Activated CD8-positive, alpha-beta memory T cell treated with anti-CD3 and anti-CD28 coated beads, Interleukin-2, amount 10 ng/mL, durations not matched to agents 7 days and 5 days (primary cell): ENCODE measurements at places on chromosomes 1 and 21.

DNA sequence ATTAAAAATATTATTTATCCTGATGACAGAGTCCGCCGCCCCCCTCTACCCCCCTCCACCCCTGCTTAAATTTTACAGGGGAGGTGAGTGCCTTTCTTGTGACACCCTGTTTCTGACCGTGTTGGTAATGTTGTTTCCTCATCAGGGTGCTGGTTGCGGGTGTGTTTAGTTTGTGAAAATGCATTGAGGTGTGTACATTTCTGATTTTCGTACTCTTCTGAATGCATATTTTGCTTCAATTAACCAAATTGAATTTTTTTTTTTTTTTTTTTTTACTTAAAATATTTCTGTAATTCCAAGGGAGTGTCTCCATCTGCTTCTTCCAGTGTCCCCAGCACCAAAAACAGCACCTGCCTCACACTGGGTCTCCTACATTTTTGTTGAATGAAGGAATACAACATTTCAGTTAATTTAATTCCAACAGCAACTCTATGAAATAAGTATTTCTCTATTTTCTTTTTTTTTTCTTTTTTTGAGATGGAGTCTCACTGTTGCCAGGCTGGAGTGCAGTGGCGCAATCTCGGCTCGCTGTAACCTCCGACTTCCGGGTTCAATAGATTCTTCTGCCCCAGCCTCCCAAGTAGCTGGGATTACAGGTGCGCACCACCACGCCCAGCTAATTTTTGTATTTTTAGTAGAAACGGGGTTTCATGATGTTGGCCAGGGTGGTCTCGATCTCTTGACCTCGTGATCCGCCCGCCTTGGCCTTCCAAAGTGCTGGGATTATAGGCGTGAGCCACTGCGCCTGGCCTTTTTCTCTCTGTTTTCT is 5.6 kb upstream of the SLC2A1 start:
- DNase-seq, result no peak

GRCh38 chr21:43740497-43741156 is 21.7 kb downstream of the PDXK start:
- no peak for DNase-seq

GRCh38 chr1:43537423-43538142 is 6.9 kb downstream of the PTPRF start:
- no peak for DNase-seq

- no peak for DNase-seq
Measured at GRCh38 chr1:226708342-226708780, 30.7 kb downstream of the ITPKB start.

GRCh38 chr1:93746021-93746812 is 64.6 kb upstream of the BCAR3 start:
- DNase-seq, result no peak

- DNase-seq, result peak; percentile 78
Measured at GRCh38 chr1:111204201-111204982, 3.9 kb upstream of the DENND2D start.

- DNase-seq, result no peak
Measured at GRCh38 chr1:18249631-18250030, 142.0 kb downstream of the IGSF21 start.

DNA sequence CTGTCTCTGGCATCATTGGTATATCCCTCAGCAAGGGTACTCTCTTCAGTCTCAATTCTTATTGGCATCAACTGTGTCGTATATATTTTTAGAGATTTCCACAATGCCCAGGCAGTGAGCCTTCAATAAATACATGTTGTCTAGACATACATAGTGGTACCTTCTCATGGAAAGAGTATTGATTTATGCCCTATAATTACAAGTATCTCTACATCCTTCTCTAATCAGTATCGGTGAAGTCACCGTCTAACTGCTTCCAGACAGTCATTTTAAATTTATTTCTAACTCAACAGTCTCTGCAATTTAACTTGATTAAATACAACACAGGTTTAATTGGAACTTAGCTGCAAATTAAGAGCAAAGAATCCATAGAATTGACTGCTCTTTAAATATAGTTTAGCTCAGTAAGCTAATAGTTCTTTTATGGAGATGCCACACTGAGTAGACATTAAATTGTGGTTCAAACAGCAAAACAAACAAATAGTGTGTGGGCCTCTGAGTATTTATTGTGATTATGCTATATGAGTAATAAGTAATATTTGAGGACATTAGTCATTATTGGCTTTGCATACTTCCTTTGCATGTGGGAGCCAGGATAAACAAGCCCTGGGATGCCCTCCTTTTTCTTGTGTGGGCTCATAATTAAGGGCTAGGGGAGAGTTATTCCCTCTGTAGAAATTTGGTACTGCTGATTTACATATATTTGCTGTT is 126.9 kb upstream of the DUSP10 start:
- no peak for DNase-seq

DNA sequence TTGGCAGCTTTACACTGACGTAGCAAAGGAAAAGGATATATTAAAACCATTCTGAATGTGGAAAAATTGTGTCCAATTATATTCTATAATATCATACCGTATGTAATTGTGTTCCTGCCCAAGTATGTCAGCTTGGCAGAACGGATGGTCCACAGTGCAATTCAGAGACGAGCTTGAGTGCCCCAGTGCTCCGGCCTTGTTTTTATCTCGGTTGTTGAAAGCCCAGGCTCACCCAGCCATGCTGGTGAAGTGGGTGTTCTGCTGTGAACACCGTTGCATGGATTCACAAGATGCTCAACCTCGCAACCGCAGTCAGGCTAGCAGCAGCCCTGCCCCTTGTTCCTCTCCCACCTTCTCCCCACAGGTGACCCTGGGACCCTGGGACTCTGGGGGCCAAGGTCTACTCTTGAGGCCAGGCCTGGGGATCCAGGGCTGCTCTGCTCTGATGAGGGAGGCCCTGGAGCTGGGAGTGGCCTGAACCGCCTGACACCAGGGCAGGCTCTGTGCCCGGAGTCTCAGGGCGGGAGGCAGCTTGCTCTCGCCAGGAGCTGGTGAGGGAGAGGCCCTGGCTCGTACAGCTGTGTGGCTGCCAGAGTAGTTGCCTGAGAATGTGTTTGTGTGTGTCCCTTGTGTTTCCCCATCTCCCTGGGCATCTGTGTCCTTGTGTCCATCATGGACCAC is 11.2 kb downstream of the PTPRF start:
- DNase-seq, result no peak

GRCh38 chr1:210571356-210572284 is 242.9 kb downstream of the HHAT start:
- DNase-seq, result no peak

- DNase-seq, result no peak
Measured at GRCh38 chr1:219304227-219305226, 130.8 kb downstream of the LYPLAL1 start.

DNA sequence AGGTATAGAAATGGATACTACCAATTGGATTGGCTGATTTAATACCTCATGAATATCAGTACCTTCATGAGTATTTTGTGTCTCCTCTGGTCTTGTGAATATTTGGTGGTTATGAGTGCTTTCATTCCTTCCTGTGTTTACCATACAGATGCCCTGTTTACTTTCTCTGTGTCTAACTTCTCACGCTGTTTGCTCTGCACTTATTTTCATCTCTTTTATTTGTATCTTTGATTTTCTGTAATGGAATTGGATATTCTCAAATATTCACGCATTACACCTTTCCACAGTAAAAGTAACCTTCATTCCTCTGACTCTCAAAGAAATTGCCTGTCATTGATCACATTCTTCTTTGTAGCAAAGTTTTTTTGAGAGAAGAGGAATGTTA is 16.8 kb downstream of the CNST start:
- DNase-seq, result no peak

DNA sequence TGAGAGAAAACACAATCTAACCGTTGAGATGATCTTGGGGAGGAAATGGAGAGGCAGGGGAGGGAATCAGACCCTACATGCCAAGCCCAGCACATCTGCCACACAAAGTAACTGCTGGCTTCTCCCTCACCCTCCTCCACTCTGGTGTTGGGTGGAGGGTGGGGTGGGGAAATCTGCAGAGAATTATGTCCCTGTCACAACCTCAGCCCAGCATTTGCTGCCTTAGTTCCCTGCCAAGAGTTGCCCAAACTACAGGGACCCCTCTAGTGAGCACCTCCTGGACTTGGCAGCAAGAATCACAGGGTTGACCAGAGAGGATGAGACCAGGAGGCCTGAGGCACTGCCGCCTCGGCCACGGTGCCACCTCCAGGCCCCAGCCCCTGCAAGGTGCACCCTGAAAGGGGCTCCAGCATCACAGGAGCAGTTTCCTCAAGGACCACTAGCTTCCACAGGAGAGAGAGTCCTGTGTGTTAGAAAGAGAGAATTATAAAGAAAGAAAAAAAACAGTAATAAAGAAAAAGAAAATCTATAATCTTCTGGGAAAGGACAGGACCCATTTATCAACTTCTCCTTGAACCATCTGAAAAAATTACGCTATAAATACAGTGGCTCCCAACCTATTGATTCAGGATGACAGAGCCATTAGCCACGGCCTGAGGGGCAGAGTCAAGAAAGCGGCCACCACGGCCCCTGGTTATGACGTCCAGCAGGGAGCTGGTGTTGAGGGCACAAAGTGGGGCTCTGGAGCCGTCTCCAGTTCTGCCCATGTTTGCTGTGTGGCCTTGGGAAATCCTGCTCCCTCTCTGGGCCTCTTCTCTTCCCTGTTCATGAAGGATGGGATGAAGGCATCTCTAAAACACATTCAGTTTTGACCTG is 451.7 kb downstream of the MATN1 start:
- no peak for DNase-seq

DNA sequence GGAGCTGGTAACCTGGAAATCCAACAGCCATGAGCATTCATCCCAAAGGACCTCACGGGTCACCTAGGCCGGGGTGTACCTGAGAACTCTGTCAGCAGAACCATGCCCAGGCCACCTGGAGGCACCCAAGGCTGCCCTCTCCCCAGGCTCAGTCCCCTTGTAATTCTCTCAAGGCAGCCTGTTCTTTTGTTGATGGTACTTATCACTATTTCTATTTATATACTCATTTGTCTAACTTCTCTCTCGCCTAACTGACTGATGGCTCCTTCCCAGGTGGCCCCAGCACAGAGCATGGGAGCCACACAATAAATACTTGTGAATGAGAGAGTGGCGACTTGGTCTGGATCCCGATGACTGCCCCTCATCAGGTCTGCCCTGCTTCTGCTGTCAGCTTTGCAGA is 16.7 kb downstream of the CASP9 start:
- no peak for DNase-seq

GRCh38 chr1:235820061-235820460 is 46.6 kb downstream of the LYST start:
- DNase-seq, result no peak

GRCh38 chr1:207892764-207893163 is 18.2 kb downstream of the CD34 start:
- DNase-seq, result no peak

DNA sequence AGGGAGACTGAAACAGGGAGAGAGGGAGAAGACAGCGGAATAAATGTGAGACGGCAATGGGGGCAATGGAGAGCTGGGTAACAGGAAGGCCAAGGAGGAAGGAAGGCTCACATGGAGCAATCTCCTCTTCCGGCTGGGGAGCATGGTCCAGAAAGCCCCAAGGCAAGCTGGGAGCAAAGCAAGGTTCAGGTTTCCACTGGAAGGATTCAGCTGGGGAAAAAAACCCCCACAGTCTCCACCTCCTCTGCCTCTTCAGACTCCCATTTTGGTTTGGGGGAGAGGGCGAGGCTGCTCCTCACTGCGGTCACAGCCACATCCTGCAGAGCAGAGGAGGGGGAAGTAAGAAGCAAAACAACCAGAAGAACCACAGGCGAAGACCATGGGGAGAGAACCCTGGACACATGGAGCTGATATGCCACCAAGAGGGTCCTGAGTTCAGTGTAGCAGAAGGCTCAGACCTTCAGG is 650 bp downstream of the TNFAIP8L2 start:
- DNase-seq, result peak; percentile 85
